CD4-positive, alpha-beta T cell treated with Interferon alpha-2 for 1 hour (primary cell): ENCODE measurements at places on chromosomes 1 and 21.

DNA sequence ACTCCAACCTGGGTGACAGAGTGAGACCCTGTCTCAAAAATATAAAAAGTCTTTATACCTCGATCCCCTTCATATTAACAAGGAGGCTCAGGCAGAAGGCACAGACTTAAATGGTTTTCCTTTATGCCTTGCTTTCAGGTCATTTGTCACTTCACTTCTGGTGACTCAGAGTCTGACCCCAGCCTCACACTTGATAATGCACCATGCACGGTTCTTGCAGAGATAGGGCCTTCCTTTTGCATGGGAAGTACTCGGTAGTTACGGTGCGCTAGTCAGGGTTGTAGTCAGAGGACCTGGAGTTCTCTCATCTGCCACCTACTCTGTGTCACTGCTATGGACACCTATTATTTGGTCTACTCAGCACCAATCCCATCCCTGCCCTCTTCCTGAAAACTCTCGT is 43.6 kb upstream of the BMP8B start:
- DNase-seq: no peak

DNA sequence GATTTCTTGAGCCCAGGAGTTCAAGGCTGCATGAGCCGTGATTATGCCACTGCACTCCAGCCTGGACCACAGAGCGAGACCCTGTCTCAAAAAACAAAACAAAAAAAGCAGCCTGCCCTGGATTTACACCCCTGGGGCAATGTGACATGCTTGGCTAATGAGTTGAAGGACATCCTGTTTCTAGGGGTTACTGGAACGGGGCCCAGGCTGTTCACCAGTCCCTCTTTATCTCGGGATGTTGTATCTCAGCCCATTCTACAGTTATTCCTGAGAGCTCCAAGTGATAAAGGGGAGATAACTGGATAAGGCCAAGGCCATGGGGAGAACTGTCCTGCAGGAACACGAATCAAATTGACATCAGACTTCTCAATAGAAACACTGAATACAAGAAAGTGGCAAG is 21.7 kb upstream of the S100A2 start:
- DNase-seq: no peak

DNA sequence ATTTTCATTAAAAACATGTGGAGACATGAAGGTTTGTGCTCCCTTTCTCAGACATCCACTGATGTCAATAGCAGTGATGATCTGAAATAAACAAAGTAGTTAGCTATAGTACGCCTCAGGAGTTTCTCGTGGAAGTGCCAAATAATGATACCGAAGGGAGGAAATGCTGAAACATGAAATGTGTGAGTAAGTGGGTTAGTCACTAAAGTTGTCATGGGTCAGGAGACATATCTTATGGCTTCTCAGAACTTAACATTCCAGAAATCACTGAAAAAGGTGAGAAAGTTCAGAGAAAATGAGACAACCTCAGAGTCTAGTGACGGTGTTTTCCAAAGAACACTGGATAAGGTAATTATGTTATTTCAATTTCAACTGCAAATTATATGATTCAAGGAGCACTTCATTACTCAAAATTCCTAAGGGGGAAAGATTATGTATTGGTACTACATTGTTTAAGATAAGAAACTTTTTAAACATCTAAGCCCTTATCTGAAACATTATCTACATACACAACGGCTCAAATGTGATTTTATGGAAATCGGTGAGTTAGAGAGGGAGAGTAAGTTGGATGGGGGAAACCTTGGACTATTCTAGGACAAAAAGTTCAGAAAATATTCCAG is 20.6 kb downstream of the NIBAN1 start:
- peak; percentile 14 for DNase-seq

DNA sequence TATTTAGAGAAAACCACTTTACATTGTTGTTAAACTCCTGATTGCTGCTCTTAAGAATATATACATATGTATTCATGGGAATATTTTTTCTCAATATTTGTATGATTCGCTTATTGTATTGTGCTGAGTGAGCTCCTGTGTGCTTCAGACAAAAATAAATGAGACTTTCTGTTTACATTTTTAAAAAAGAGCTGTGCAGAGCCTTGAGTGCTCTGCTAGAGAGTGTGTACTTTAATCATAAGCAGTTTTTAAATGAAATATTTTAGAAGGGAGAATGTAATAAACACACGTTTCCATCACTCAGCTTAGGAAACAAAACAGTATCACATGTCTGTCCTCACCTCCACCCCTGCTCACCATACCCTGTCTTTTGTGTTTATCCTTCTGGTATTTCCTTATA is 9.7 kb downstream of the PTPN14 start:
- DNase-seq: no peak

DNA sequence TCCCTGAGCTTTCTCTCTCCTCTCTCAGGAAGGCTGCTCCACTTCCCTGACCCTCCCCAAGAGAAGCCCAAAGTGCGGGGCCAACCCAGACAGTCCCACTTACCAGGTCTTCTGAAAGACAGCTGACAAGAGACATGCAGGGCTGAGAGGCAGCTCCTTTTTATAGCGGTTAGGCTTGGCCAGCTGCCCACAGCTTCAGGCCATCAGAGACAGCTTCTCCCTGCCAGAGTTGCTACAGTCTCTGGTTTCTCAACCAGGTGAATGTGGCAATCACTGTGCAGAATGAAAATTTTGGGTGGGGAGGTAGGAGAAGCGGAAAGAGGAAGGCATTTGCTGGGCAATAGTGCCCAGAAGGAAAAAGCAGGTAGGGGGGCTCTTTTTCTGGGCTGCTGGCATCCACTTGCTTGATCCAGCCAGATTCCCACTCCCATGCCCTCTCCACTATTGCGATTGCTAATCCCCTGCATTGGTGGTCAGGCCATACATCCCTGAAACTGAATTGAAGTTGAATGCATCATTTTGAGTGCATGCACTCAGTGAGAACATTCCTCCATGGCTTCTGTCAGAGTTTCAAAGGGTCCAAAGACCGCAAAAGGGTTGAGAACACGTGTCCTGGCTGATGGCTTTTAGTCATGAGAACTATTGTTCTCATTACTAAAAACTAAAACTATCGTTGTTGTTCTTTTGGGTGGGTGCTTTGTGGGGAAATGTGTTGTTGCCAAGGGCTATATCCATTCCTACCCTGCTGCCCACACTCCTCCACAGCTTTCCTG is at the start of gene S100A8:
Gene S100A8 (minus strand): TSS at position 136 of the 773 bp plus-strand sequence. CDS start 538 bp downstream, outside the sequence.
- peak; percentile 7 for DNase-seq

- DNase-seq: no peak
Measured at GRCh38 chr1:36382669-36383068, 3.1 kb downstream of the STK40 start.

GRCh38 chr21:41565550-41565949 is 57.6 kb upstream of the TMPRSS2 start:
- DNase-seq: no peak

GRCh38 chr1:204589409-204590038 is 73.3 kb downstream of the MDM4 start:
- no peak for DNase-seq

DNA sequence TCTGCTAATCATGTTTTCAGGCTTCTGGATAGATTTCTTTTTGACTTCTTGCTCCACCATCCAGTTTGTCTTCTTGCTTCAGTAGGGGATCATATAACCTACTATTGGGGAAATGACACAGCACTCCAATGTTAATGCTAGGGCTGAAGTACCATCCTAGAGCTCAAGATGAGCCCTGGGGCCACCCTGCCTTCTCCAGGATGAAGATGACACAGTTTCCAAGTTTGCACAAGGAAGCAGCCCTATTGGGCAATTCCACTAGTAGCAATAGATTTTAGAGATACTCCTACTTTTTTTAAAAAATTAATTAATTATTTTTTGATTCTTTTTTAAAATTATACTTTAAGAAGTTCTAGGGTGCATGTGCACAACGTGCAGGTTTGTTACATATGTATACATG is 11.3 kb upstream of the KLF18 start:
- DNase-seq: no peak
